Activated CD4-positive, alpha-beta T cell treated with anti-CD3 and anti-CD28 coated beads, Interleukin-2, amount 50 U/mL, for 24 hours (primary cell): ENCODE measurements at places on chromosomes 2 and 18.

DNA sequence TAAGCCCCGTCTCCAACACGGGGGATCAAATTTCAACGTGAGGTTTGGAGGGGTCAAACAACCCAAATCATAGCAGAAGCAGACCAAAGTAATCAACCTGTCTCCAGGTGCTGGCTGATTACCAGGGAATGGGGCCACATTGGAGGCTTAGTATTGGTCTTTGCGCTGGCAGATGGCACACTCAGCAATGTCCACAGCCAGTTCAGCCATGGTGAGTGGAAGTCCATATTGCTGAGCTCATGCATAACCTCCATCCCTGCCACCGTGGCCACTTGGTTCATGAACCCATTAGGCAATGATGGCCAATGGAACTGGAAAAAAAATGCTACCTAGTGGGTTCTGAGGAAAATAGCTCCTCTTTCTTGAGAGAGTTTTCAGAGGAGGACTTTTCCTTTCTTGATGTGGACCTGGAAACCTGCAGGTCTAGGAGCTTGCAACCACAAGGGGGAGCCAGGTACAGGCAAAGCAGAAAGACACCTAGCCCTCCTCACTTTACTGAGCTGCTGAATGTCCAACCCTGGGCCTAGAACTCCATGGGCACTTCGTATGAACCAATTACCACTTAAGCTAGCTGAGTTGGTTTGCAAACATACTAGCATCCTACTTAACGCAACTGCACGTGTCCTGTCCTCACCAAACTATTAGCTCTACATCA, 128.0 kb upstream of the GYPC start:
- DNase-seq, result peak; percentile 4

DNA sequence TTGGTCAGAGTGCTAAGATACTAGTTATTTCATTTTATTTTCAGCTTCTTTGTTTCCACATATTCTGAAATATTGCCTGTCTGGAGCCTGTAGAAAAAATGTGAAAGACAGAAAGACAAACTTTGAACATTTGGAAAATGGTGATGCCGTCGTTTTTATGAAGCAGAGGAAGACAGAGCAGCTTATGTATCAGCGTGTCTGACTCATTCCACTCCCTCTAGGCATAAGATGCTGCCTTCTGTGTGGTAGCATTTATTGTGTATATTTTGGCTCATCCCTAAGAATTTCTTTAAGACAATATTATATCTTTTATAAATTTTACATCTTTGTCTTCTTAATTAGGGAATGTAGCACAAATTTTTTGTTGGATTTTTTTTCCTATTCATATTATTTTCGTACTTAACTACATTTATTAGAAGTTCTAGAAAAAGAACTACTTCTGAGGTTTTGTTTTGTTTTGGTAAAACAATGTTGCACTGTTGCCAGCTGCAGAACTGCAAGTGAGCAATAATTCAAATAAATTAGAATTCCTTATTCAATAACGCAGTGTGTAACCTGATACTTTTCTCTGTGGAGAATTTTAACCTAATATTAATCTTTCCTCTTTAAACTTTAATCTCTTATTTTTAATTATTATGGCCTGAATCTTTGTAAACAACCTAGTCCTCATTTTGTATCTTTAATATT, 300.4 kb downstream of the ZNF407 start:
- no peak for DNase-seq

- DNase-seq, result no peak
Measured at GRCh38 chr2:100224988-100225710, 82.8 kb upstream of the AFF3 start.

GRCh38 chr2:129758784-129759471, 220.5 kb upstream of the RAB6C start:
- no peak for DNase-seq

GRCh38 chr18:69956665-69957620, 9.3 kb upstream of the CD226 start:
- no peak for DNase-seq

DNA sequence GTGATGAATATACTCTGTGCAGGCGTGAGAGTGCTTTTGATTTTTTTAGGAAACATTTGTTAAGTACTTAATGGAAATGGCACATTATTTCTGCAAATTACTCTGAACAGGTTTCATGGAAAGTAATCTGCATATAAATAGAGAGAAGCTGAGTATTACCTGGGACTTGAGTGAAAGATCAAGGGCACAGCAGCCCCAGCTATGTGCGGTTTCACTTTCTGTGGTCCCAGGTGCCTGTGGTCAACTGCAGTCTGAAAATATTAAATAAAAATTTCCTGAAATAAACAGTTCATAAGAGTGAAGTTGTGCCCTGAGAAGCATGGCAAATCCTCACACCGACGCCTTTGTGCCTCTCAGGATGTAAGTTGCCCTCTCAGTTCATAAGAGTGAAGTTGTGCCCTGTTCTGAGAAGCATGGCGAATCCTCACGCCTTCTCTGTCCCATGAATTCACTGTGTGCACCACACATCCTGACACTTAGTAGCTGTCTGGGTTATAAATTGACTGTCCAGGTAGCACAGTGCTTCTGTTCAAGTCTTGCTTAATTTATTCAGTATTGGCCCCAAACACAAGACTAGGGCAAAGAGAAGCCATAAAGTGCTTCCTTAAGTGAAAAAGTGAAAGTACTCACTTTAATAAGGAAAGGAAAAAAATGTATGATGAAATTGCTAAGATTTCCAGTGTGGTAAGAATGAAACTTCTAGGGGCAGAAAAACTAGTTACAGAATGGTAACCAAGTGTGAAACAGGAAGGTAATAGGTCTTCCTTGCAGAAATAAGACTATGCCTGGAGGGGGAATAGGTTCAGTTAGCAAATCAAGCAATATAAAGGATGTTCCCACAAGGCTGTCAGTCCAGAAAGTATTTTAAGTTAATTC, 4.3 kb upstream of the SNTG2 start:
- no peak for DNase-seq
